ENCODE measurements at places on chromosomes 4 and X.

- no peak for DNase-seq
Measured at GRCh38 chrX:76148041-76148665, 24.7 kb upstream of the PBDC1 start.

DNA sequence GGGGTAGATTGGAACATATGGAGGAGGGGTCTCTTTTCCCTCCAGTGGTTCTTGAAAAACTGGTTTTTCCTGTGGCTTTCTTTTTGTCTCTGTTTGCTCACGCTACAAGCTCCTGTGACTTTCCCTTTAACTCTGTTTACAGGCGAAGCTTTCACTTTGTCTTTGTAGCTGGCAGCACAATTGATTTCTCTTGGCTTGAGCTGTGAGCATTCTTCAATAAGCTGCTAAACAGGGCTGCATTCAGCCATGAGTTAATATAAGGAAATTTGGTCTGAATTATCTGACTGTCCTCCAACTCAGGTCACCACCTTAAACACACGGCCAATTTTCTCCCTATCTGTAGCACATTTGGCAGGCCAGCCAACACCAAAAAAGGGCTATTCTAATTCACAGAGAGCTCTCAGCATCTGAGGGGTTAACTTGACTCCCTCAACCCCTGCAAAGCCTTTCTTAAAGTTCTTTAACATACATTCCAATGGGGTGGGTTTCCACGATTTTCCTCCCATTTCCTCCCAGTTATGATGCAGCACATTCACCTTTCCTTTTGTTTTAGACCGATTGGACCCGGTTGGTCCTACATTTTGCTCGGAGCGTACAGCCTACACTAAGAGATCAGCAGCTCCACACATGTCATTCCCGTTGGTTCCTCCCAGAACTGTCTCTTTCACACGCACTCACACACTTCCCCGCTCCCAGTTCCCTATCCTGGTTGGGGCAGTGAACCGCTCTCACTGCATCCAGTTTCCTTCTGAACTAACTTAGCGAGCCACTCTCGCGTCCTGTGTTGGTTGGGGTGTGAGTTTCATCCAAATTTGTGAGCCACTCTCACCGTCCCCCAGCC lies 45.4 kb downstream of the UGT2A3 start:
- DNase-seq, result no peak

- DNase-seq, result no peak
Measured at GRCh38 chr4:145230726-145231125, 50.3 kb upstream of the OTUD4 start.

DNA sequence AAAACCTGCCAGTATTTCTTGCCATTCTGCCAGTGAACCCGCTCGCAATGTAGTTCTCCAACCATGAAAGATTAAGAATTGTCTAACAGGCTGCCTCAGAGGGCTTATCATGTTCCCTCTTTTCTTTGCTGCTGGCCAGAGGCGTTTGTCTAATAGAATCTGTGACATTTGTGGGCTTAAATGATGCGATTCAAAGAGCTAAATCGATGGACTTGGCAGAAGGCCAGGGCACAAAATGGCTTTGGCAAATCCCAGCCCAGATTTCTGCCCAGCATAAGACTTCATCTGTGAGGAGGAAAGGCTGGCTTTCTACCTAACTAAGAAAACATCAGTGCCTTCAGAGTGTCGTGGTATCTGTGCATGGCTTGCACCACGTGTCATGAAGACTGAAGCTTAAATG lies 79.9 kb downstream of the TRPC5OS start:
- no peak for DNase-seq

GRCh38 chr4:54717694-54718093 lies 59.9 kb downstream of the KIT start:
- no peak for DNase-seq

DNA sequence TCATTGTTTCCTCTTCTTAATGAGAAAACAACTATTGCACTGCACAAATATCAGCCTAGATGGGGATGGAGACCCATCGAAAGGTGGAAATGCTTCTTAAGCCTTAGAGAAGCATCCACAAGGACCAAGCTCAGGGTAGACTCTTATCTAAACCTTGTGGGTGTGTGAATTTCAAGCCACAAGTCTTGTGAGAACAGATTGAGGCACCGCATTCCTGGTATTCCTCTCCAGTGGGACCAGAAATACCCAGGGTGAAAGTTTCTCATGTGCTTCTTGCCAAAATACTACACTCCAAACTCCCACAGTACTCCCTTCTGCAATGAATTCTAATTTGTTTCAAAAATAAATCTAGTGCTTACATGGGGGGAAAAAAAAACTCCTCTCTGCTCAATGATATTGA lies 375.6 kb downstream of the PDGFC start:
- no peak for DNase-seq

GRCh38 chrX:136616987-136617685 lies 30.8 kb upstream of the CD40LG start:
- no peak for DNase-seq

DNA sequence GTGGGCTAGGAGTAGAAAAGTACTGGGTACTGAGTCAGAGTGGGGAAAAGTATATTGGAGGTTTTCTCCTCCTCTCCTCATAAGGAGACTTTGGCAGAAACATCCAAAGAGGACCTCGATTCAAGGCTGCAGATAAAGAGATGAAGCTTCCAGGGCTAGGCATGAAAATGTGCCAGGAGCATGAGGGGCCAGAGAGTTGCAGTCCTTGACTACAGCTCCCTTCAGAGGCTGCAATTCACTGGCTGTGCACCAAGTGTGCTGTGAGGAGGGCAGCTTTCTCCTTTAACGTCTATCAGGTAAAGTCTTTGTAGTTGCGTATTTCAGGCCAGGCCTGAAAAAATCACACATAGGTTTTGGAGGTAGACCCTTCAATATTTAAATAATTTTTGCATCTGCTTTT lies 174.9 kb upstream of the VEGFC start:
- DNase-seq, result no peak

- DNase-seq, result no peak
Measured at GRCh38 chrX:110795645-110796406, at the start of gene CHRDL1. TSS of gene CHRDL1 (minus strand) at chrX:110795817. CDS start at chrX:110792181, 3,636 bp downstream.

- DNase-seq, result no peak
Measured at GRCh38 chrX:96140796-96141195, 543.8 kb upstream of the DIAPH2 start.

All from activated CD8-positive, alpha-beta memory T cell treated with anti-CD3 and anti-CD28 coated beads for 48 hours (primary cell).